ENCODE measurements at places on chromosomes 3 and 15.

DNA sequence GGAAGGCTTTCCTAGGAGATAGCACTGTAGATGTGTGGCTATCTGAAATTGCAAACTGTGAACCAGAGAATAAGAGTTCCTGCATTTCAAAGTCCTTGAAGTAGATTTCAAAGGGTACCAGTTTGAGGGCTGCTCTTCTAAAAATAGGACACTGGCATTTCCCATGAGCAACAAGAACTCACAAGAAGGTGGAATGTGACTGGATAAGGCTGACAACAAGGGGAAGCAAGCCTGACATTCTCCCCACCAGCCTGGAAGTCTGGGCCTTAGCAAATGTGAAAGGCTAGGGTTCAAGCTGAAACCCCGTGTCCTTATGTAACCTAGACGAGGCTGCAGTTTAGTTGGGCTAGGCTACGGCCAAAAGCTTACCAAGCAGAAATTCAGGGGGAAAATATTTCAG is 18.7 kb upstream of the TJP1 start:
- DNase-seq, result no peak

GRCh38 chr15:93246266-93247242 is 157.5 kb upstream of the RGMA start:
- DNase-seq, result no peak

DNA sequence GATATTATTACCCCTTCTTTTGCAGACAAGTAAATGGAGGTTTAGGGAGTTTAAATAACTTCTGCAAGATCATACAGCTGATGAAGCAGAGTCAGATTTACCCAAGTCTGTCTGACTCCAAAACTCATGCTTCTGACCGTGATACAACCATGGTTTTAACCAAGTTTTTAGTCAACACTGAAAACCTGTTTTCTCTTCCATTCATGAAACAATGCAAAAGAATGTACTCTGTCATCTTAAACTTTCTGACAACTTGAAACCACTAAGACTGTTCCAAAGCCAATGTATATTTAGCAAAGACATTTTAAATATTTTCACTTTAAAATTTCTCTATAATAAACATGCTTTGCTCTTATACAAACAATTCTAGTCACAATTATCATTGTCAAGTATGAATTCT is 77.0 kb upstream of the RBMS3 start:
- no peak for DNase-seq

GRCh38 chr3:61809879-61810278 is 248.5 kb downstream of the PTPRG start:
- peak; percentile 56 for DNase-seq

DNA sequence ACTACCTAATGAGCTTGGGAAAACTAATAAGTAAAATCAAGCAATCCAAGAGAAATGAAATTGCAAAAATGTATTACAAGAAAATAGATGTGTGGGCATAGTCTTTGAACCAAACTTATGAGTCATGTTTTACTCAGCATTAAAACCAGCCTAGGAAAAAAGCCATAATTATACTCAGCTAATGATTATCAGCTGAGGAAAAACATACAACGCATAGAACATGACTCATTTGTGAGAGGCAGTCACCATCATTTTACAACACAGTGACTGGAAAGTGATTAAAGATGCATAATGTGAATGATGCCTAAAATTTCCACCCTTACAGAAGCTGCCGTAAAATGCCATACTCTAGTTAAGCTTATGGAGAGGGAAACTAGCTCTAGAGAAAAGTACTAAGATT is 238.0 kb upstream of the EOMES start:
- DNase-seq, result no peak

DNA sequence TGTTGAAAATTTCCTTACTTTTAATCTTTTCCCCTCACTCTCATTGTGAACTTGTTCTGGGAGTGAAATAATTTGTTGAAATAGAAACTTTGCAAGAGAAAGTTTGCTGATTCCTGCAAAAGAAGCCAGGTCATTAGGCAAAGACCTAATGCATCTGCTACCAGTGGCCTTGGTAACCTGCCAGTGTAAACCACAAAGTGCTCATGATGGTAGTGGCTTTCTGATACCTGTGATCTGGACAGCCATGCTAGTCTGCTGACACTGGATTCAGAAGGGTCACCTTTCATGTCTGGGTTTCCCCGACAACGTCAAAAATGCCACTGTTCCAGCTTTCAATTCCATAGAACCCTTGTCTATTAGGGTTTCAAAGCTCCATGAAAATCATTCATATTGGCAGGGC is 123.7 kb upstream of the MCTP2 start:
- no peak for DNase-seq
